EH (cell line): ENCODE measurements at places on chromosomes 11 and 22.
A peak's percentile ranks its signal among the peaks of the same experiment; 100 is the strongest.

DNA sequence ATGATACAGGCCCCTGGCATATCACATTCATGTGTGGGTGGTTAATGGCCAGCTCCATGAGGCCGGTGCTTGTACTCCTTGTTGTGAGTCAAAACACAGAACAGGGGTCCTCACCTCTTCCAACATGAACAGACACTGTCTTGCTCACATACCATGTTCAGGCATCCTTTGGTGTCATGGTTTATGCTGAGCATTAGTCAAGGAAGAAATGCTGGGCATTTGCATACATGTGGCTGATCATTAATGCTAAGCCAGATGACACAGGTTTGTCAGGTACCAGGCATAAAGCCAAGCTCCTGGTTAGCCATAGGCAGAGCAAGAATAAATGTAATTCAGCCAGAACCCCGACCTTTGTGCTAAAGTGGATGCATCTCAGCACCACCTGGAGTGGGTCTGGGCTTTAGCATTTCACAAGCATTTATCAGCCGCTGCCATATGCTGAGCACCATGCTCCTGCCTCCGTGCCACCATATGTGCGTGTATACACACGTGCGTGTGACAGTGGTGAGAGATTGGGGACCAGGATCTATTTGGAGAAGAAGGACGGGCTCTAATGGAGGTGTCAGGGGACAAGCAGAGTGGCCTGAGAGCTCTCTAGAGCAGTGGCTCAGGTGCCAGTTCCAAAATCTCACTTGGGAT is 55.0 kb downstream of the MICAL2 start:
- no peak for DNase-seq

GRCh38 chr11:69238573-69239351 is 55.2 kb upstream of the MYEOV start:
- no peak for DNase-seq

GRCh38 chr22:27309697-27310096 is 491.9 kb downstream of the MN1 start:
- peak; percentile 7 for DNase-seq

- DNase-seq: peak; percentile 6
Observed at GRCh38 chr11:5818245-5818886, 9.6 kb downstream of the OR52N2 start.

DNA sequence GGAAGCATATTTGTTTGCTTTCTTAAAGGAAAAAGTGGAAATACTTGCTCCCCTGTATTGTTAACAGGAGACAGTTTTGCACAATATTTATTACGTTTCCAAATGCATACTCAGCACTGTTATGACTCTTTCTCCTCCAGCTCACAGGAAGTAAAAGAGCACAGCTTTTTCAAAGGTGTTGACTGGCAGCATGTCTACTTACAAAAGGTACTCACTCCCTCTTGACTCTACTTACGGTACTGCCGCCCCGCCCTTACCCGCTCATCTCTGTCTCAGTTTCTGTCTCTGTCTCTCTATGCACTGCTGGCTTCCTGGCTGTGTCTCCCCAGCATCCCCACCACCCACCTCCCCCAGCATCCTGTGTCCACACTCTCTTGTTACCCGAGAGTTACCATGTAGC is 32.2 kb upstream of the MYO18B start:
- DNase-seq: no peak

- DNase-seq: peak; percentile 15
Observed at GRCh38 chr11:24064309-24064903, 432.4 kb upstream of the LUZP2 start.

DNA sequence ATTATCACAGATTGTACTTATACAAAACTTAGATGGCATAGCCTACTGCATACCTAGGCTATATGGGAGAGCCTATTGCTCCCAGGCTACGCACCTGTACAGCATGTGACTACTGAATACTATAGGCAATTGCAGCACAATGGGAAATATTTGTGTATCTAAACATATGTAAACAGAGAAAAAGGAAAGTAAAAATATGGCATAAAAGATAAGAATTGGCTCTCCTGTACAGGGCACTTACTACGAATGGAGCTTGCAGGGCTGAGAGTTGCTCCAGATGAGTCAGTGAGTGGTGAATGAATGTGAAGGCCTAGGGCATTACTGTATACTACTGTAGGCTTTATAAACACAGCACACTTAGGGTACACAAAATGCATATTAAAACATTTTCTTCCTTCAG is 13.2 kb downstream of the APOL6 start:
- DNase-seq: peak; percentile 56

- DNase-seq: no peak
Observed at GRCh38 chr22:35653824-35654223, 5.6 kb downstream of the APOL6 start.

GRCh38 chr11:132033051-132033450 is 662.6 kb downstream of the NTM start:
- DNase-seq: no peak

DNA sequence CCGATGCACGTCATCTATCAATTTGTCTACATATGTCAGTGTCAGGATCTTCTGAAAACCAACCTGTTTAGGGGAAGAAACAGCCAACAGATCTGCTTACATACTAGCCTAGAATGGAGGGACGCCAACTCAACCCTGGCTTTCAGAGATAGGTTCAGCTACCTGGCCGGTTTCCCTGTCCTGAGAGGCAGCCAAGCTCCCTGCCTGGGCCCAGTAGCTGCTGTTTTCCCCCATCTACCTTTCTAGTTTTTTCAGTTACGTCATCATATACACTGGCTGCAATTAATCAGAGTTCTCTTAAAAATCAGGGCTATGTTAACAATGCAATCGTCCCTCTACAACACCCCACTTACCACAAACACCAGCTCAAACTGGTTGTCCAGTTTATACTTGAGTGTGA is 1.0 kb downstream of the SRPRA start:
- no peak for DNase-seq

DNA sequence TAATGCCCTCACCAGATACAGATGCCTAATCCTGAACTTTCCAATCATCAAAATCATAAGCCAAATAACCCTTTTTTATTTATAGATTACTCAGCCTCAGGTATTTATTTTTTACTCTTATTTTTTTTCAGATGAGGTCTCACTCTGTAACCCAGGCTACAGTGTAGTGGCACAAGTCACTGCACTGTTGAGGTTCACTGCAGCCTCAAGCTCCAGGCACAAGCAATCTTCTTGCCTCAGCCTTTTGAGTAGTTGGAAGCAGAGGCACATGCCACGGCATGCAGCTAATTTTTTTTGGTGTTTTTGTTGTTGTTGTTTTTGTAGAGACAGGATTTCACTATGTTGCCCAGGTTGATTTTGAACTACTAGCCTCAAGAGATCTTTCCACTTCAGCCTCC is 49.5 kb downstream of the TTC28 start:
- DNase-seq: no peak

- DNase-seq: no peak
Observed at GRCh38 chr22:48353116-48353947, 1474.3 kb downstream of the BRD1 start.

DNA sequence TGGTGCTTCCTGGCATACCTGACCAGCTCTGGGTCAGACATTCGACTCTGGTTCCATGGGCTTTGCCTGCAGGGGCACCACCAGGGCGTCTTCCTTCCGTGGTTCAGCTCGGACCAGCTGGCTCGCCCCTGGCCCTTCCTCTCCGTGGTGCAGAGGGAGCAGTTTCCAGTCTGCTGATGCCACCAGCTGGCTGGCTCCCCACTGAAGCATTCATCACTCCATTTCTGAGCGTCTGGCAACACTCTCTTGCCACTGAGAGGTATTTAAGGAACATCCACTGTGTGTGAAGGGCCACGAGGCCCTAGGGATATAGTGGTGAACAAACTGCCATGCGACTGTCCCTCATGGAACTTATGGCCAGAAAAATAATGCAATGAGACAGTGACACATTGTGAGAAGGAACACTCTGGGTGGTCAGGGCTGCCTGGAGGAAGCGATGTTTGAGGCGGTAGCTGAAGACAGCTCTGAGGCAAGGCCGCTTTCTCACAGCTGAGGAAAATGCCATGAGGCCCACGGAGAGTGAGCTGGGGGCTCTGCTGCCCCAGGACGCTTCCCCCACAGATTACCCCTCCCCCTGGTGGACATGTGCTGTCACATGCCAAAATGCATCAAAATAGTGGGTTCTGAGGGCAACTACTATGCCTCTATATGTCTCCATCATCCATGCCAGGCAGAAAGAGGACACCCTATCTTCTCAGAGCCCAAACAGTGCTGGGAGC is 44.9 kb upstream of the ARFGAP3 start:
- DNase-seq: no peak

- DNase-seq: no peak
Observed at GRCh38 chr11:39365809-39366436, 2093.5 kb downstream of the LRRC4C start.

DNA sequence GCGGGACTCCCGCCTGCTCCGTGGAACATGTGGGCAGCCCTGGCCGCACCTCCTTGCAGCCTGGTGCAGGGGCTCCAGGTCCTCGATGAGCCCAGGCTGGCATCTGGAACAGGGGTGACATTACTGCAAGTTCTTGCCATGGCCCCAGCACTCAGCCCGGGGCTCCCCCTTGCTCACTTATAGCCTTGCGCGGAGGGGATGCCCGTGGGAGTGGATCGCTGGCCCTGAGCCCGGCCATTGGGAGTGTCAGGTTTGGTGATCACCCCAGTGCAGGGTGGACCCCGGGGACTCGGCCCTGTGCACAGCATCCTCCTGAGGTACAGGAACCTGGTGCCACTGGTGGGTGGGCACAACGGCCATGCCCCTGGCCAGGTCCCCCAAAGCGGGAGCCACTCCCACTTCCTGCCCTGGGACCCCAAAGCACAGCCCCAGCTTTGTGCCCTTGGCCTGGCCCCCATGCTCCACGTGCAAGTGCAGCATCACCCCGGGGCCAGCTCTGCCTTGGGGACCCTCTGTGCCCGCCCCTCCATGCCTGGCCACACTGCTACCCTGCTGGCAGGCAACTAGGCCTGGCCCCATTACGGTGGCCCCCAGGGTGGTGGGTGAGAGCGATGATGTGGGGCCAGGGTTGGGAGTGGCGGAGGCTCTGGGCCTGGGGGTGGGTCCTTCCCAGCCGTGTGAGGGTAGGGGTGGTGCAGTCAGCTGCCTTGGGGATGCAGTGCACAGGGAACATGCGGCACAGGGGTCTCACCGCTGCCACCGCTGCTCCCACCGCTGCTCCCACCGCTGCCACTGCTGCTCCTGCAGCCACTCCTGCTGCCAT is 439.8 kb downstream of the TBC1D22A start:
- DNase-seq: no peak

DNA sequence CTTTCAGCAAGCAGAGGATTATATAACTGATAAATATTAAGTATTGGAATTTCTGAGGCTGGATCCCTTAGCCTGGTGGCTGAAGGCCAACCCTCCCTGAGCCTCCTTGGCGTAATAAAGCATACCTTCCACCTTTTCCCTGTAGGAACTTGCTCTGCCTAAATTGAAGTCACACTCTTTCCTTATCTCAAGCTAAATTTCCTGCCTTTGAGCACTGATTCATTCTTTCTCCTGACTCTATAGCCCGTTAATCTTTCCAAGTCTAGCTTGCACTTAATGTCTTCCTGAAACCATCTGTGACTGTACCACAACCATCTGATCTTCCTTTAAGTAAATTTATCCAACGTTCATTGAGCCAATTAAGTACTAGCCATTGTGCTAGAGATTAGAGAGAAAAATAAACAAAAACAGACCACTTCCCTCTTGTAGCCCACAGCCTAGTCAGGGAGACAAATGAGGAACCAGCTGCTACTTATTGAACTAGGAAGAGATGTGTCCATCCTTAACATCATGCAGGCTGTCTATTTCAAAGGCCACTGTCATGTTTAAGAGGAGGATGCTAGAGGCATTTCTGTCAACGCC is 62.9 kb downstream of the GRK3 start:
- no peak for DNase-seq

DNA sequence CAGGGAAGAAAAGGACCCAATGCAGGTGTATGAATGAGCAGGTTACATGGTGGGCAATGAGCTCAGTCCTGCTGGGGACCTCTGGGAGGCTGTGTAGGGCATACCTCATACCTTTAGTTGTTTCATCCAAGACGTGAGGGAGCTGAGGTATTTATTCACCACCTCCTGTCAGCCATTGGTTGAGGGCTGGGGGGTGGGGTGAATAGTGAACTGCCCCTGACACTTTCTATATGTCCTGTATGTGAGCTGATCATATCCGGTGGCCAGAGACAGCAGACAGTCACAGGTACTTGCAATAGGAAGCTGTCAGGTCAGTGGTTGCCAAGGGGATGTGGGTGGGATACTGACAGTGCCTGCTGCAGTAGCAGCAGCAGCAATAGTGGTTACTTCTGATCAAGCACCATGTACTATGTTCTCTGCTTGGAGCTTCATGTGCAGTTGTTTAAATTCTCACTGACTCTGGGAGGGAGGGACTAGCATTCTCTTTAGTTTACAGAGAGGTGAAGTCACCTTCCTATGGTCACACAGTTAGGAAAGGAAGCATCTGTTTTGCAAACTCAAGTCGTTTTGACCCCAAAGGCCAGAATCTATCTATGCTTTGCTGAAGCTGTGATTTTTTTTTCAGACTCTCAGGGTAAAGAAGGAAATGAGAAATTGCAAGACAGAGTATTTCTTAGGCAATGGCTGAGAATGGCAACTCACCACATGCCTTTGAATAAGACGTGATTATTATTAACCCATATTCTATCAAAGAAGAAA is 54.0 kb downstream of the MIAT start:
- peak; percentile 26 for DNase-seq

DNA sequence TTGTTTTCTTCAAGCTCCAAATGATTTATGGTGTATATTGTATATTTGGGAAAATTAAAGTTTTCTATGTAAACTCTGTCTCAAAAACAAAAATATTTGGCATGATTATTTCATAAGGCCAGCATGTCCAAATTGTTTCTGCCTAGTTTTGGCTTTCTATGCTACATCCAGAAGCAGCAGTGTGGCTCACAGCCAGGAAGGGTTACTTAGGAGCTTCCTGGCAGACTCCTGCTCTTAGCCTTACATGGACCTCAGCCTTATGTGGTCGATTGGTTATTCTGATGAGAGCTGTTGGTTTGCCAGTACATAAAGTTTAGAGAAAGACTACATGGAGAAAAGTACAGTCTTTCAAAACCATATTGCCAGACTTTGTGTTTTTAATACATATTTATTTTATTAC is 297.7 kb upstream of the FAT3 start:
- DNase-seq: no peak

GRCh38 chr11:121487191-121487590 is 34.4 kb upstream of the SORL1-AS1 start:
- no peak for DNase-seq

DNA sequence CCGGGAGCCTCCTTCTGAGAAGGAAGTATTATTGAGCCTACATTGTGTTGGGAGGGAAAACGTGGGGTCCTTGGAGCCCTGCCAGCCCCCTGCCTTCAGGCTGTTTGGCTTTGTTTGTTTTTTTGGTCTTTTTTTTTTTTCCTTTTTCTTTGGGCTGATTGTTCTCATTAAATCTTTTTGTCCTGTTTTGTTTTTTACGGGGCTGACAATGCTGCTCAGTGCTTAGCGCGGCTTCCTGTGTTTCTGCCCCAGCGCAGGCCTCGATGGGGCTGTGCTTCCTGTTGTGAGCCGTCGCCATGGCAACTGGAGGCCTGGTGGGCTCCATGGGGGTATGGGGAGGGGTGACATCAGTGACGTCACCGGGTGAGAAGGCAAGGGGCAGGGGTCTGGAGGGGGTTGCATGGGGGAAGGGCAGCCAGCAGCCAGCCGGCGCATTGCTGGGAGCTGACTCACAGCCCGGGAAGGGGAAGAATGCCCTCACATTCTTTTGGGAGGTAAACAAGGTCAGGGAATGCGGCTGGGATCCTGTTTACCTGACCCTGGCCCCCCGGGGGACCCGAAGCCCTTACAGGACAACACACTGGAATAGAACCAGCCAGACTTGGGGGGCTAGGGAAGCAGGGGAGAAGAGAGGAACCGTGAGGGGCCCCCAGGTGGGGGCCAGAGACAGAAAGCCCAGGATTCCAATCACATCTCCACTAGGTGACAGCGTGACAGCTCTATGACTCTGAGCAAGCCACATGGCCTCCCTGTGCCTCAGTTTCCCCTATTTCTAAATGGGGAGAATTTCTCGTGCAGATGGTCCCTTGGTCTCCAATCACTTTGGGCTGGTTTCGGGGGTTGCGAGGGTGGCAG is 22.2 kb upstream of the CBX7 start:
- DNase-seq: peak; percentile 98
